ENCODE measurements at places on chromosomes 7 and 10. TPM values are rescaled to one million over a fixed set of nuclear protein-coding genes. Genes with fewer than 3 reads are reported as not detected.
A peak's percentile ranks its signal among the peaks of the same experiment; 100 is the strongest.

DNA sequence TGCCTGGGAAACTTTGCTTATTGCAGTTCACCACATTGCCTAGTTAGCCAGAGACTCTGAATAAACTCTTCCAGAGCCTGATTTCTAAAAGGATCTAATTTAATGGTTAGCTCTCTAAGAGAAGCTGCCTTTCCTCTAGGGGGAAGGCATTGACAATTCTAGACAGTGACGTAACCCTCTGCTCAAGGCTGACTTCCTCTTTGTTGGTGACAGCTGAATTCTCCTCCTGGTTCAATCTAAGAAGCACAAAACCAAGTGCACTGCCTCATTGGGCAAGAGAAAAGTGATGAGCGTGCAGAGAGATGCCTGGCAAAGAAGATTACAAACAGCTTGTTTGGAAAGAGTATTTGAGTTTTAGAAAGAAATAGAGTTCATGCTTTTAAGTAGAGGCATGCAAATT is 102.7 kb downstream of the MACC1 start:
- DNase-seq: peak; percentile 61

GNA12 gene
- total RNA-seq: 31.0 TPM

CLCN1 gene
- not detected for total RNA-seq

ATP6V1F gene
- 132 TPM for total RNA-seq

DNA sequence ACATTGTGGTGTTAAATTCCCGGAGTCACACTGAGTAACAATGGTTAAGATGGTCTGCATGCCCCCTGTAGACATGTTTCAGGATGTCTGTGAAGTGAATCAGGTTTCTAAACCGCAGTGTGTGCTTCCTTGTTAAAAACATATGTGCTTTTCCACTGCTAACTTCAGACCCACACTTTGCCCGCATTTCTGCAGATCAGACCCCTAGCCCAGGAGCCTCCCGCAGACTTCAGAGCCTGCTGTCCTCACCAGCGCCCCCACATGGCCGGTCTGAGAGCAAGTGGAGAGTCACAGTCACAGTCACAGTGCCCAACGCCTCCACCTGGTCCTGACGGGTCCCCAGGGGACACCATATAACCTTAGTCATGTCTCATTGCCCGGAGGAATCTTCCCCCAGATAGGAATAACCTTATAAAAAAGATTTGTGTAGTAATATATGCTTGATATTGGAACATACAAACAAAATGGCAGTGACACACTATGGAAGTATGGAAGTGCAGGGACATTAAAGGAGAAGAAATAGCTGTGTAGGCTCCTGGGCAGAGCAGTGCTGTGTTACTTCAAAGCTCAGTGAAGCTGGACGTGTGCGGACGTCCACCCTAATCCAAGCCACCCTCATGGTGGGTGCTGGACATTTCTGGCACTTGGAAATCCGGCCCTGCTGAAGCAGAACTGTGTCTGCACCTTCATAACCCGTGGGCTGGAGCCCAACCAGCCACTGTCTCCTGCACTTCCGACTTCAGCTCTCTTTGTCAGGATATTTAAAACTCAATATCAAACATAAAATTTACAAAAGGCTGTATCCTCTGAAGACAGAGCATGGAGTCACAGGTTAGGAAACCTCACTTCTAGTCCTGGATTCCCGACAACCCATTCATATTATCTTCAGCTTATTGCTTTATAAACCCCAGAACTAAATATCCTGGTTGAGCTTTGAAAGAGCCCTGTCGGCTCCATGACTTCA is 29.0 kb downstream of the GSTO2 start:
- peak; percentile 76 for DNase-seq

All from activated CD4-positive, alpha-beta T cell treated with anti-CD3 and anti-CD28 coated beads, Interleukin-2, amount 10 ng/mL, durations not matched to agents 24 days and 14 days (primary cell).